ENCODE measurements at places on chromosomes 2 and 18.

- DNase-seq, result no peak
Measured at GRCh38 chr2:75155115-75155514, 44.2 kb downstream of the TACR1 start.

GRCh38 chr18:48321121-48321520 is 88.1 kb downstream of the ZBTB7C start:
- no peak for DNase-seq

GRCh38 chr18:8260319-8260718 is 348.9 kb upstream of the RAB12 start:
- DNase-seq, result no peak

DNA sequence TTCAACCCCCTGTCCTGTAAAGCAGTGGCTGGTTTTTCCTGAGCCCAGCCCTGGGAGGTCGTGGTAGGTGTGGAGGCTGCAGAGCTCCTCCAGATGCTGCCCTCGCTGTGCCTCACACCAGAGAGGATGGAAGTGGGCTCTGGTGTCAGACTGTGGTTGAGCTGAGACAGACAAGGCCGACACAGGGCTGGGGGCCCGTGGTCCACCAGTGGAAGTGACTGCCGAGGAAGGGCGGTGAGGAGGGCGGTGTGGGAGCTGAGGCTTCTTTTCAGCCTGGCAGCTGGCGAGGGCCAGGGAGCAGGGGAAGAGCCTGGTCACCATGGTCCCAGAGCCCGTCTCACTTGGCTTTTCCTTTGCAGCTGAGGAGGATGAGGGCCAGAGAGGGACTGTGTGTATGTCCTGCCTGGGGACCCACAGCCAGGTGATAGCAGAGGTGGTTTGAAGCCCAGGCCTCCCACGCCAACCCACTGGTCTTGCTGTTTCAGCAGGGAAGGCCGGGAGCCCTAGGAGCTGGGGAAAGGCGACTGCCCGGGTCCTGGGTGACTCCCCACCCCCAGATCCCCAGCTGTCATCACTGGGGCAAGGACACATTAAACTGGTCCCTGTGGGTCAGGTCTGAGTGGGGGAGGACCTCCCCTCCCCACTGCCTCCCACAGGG is 8.5 kb downstream of the SFTPB start:
- DNase-seq, result no peak

DNA sequence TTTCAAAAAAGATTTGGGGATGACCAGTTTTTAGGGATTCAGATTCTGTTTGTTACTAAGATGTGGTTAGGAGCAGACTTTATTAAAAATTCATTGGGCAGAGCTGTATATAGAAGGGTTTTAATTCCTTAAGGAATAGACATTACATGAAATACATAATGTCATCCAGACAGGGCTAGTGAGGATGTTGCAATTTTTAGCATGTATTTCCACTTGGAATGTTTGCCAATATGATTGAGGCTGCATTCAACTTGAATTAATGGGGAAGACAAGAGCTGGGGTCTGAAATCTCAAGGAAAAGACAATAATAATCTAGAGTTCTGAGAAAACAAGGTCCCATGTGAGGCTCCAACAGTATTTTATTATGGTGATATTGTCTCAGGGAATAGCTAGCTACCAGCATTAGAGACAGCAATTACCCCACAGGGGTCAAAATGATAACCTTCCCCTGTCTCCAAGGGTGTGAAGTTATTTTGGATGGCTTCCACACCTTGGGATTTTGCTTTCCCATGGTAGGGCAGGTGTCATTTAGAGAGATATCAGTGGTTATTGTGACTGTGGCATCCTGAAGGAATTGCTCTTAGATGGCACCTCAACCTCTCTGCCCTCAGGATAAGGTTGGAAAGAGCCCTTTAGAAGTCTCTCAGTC is 60.2 kb downstream of the VSNL1 start:
- no peak for DNase-seq
